ENCODE measurements at places on chromosomes 5 and 9. TPM values are rescaled to one million over a fixed set of nuclear protein-coding genes. Genes with fewer than 3 reads are reported as not detected.
A peak's percentile ranks its signal among the peaks of the same experiment; 100 is the strongest.

Gene CLIC3
- total RNA-seq = not detected

Gene TMEM232
- 2.7 TPM for total RNA-seq

Gene GDNF
- total RNA-seq = 0.34 TPM

Gene PCDHGA7
- total RNA-seq = 0.11 TPM

Gene ZSWIM6
- total RNA-seq = 20.7 TPM

Gene SLC6A7
- not detected for total RNA-seq

Gene FOXB2
- total RNA-seq = not detected

GRCh38 chr5:86716121-86716520, 98.4 kb downstream of the COX7C start:
- H3K36me3 ChIP-seq = no peaks in the 10 kb centered on the region
- DNase-seq = no peak
- H3K4me3 ChIP-seq = no peak overlapping the region
- no peaks in the 10 kb centered on the region for H3K4me1 ChIP-seq
- H3K27ac ChIP-seq = no peak overlapping the region
- H3K27me3 ChIP-seq = no peaks in the 10 kb centered on the region

DNA sequence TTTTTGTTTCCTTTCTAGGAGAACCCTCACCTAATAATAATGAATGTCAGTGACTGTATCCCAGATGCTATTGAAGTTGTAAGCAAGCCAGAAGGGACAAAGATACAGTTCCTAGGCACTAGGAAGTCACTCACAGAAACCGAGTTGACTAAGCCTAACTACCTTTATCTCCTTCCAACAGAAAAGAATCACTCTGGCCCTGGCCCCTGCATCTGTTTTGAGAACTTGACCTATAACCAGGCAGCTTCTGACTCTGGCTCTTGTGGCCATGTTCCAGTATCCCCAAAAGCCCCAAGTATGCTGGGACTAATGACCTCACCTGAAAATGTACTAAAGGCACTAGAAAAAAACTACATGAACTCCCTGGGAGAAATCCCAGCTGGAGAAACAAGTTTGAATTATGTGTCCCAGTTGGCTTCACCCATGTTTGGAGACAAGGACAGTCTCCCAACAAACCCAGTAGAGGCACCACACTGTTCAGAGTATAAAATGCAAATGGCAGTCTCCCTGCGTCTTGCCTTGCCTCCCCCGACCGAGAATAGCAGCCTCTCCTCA, 87.1 kb downstream of the OSMR start:
- DNase-seq = no peak
- peaks cover 5% of the 10 kb centered on the region for H3K4me1 ChIP-seq
- H3K27ac ChIP-seq = no peak overlapping the region
- no peak overlapping the region for H3K4me3 ChIP-seq
- peaks cover 54% of the 10 kb centered on the region for H3K36me3 ChIP-seq

DNA sequence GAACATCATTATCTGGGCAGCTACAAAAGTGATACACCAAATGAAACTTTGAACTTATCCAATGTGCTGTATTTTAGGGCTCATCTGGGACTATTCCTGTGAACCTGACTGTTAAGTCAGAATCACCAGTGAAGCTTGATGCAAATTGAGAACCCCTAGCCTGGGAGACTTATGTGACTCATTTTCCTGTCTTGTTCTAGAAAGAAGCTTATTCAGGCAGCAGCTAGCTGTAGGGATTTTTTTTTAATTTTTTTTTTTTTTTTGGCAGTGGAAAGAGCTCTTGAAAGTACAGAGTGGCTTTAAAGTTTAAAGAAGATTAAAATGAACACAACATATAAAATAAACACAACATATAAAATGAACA, 81.1 kb upstream of the TNFAIP8 start:
- H3K4me1 ChIP-seq = peaks cover 41% of the 10 kb centered on the region
- DNase-seq = no peak
- H3K4me3 ChIP-seq = no peak overlapping the region
- H3K27ac ChIP-seq = peak overlapping the region; percentile 83
- no peaks in the 10 kb centered on the region for H3K36me3 ChIP-seq
- no peaks in the 10 kb centered on the region for H3K27me3 ChIP-seq

DNA sequence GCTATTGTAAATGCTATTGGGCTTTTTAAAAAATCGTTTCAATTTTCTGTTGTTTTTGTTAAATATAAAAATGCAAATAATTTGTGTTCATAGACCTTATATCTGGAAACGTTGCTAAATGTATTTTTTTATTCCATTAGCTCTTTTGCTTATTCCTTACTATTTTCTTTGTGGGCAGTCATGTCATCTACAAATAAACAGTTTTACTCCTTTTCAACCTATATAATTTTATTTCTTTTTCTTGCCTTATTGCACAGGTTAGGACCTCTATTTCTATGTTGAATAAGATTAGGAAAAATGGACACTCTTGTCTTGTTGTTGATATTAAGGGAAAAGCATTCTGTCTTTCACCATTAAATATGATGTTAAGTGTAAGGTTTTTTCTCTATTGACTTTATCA, 348.8 kb downstream of the CWC27 start:
- peaks cover 5% of the 10 kb centered on the region for H3K36me3 ChIP-seq
- no peaks in the 10 kb centered on the region for H3K27me3 ChIP-seq
- DNase-seq = no peak
- no peak overlapping the region for H3K27ac ChIP-seq
- H3K4me3 ChIP-seq = no peak overlapping the region

GRCh38 chr9:83964973-83965349, 15.1 kb downstream of the HNRNPK start:
- H3K4me3 ChIP-seq = no peak overlapping the region
- no peak for DNase-seq
- H3K4me1 ChIP-seq = peaks cover 23% of the 10 kb centered on the region
- peaks cover 26% of the 10 kb centered on the region for H3K36me3 ChIP-seq
- no peaks in the 10 kb centered on the region for H3K27me3 ChIP-seq

- DNase-seq = no peak
- no peaks in the 10 kb centered on the region for H3K4me1 ChIP-seq
- no peak overlapping the region for H3K27ac ChIP-seq
- H3K4me3 ChIP-seq = no peak overlapping the region
- H3K36me3 ChIP-seq = no peaks in the 10 kb centered on the region
These were observed 100.5 kb upstream of the SNX2 start for GRCh38 chr5:122674385-122674784.

GRCh38 chr5:78243639-78244038, 50.9 kb downstream of the AP3B1 start:
- H3K4me3 ChIP-seq = no peak overlapping the region
- H3K27ac ChIP-seq = peak overlapping the region; percentile 48
- no peaks in the 10 kb centered on the region for H3K27me3 ChIP-seq
- peaks cover 6% of the 10 kb centered on the region for H3K4me1 ChIP-seq

DNA sequence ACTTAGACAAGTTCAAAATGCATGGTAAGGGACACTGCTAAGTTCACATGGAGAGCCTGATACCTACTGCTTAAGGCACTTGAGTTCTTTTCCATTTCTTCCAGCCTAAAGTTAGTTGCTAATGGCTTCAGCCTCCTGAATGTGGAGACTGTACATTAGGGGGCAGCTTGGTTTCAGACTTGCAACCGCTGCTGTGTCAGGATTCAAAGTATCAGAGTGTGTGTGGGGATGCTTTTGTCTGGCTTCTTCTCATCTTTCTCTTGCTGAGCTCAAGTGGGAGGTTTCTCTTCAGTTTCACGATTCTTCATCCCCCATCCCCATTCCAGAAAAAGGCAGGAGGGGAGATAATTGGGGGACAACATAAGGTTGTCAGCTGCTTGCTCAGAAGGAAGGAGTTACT, 49.4 kb downstream of the ATP10B start:
- H3K27ac ChIP-seq = no peak overlapping the region
- DNase-seq = no peak
- no peaks in the 10 kb centered on the region for H3K4me1 ChIP-seq
- no peaks in the 10 kb centered on the region for H3K27me3 ChIP-seq
- no peaks in the 10 kb centered on the region for H3K36me3 ChIP-seq
- H3K4me3 ChIP-seq = no peak overlapping the region

DNA sequence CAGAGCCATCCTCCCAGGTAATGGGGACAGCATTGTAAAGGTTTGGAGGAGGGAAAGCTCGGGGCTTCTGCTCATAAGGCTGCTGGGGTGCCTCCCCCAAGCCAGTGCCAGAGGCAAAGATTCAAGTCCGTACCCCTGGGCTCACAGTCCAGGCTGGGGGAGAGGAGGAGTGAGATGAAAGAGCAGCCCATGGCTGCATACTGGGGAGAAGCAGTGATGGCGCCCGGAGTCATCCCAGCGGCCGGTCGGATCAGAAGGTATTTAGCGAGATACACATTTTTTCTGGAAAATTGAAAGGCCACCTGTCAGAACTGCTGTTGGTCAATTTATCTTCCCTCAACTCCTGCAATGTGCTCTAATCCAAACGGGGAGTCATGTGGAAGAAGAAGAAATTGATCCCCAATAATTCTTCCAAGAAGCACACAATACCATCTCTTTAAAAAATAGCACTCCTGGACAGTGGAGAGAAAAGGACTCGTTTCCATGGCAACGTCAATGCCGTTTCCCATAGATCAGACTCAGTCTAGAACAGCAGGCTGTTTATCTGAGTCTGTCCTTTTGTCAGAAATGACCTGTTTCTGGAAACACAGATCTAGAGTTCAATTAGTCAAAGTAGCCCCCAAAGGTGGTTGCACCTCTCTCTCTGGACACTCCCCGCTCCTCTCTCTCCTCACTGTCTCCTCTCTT, 65.9 kb downstream of the NSG2 start:
- H3K27ac ChIP-seq = no peak overlapping the region
- H3K4me1 ChIP-seq = no peaks in the 10 kb centered on the region
- H3K4me3 ChIP-seq = no peak overlapping the region
- DNase-seq = no peak

DNA sequence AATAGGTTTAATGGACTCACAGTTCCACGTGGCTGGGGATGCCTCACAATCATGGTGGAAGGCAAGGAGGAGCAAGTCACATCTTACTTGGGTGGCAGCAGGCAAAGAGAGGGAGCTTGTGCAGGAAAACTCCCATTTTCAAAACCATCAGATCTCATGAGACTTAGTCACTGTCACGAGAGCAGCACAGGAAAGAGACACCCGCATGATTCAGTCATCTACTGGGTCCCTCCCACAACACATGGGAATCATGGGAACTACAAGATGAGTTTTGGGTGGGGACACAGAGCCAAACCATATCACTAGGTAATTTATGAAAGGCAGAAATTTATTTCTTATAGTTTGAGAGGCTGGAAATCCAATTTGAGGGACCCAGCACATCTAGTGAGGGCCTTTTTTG, 40.0 kb downstream of the MTREX start:
- H3K27me3 ChIP-seq = no peaks in the 10 kb centered on the region
- H3K27ac ChIP-seq = no peak overlapping the region
- H3K36me3 ChIP-seq = peaks cover 64% of the 10 kb centered on the region
- DNase-seq = no peak
- peaks cover 2% of the 10 kb centered on the region for H3K4me1 ChIP-seq

- no peaks in the 10 kb centered on the region for H3K27me3 ChIP-seq
- peaks cover 49% of the 10 kb centered on the region for H3K36me3 ChIP-seq
- no peak overlapping the region for H3K4me3 ChIP-seq
- DNase-seq = no peak
- peaks cover 49% of the 10 kb centered on the region for H3K4me1 ChIP-seq
- H3K27ac ChIP-seq = no peak overlapping the region
These were observed 97.4 kb downstream of the NR3C1 start for GRCh38 chr5:143306040-143306439.

DNA sequence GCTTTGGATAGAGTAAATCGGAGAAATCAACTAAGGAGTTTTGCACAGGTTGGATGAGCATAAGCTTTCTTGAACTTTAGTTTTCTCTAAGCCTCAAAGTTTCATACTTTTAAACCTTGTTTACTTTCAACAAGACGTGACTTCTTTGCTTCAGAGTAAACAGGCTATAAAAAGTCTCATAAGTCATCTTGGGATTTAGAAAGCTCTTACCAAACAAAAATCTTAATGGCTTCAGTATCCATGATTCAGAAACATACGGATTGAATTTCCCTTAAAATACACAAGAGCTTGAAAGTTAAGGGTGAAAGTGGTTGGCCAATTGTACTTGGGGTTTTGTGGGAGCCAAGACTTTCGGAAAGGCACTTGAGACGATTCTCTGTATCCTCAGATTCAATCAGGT, 270.9 kb upstream of the ANKH start:
- H3K27ac ChIP-seq = no peak overlapping the region
- H3K4me1 ChIP-seq = no peaks in the 10 kb centered on the region
- no peak overlapping the region for H3K4me3 ChIP-seq
- no peaks in the 10 kb centered on the region for H3K36me3 ChIP-seq
- no peak for DNase-seq

DNA sequence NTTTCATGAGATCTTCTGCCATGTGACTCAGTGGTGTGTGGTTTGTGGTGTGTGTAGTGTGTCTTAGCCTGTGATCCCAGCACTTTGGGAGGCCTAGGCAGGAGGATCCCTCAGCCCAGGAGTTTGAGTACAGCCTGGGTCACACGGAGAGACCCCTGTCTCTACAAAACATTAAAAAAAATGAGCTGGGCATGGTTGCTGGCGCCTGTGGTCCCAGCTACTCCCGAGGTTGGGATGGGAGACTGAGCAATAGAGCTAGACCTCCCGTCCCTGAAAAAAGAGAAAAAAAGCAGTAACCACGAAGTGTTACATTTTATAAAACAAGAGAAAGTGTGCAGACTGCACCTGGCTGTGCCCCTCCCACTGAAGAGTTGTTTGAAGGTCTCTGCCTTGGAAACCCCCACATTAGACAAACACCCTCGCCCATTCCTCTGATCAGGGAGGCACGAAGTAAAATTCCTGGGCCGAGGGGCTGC, 21.2 kb upstream of the RNU6ATAC start:
- peak overlapping the region; percentile 35 for H3K27ac ChIP-seq
- H3K36me3 ChIP-seq = no peaks in the 10 kb centered on the region
- H3K4me3 ChIP-seq = no peak overlapping the region
- H3K4me1 ChIP-seq = peaks cover 12% of the 10 kb centered on the region
- H3K27me3 ChIP-seq = no peaks in the 10 kb centered on the region

DNA sequence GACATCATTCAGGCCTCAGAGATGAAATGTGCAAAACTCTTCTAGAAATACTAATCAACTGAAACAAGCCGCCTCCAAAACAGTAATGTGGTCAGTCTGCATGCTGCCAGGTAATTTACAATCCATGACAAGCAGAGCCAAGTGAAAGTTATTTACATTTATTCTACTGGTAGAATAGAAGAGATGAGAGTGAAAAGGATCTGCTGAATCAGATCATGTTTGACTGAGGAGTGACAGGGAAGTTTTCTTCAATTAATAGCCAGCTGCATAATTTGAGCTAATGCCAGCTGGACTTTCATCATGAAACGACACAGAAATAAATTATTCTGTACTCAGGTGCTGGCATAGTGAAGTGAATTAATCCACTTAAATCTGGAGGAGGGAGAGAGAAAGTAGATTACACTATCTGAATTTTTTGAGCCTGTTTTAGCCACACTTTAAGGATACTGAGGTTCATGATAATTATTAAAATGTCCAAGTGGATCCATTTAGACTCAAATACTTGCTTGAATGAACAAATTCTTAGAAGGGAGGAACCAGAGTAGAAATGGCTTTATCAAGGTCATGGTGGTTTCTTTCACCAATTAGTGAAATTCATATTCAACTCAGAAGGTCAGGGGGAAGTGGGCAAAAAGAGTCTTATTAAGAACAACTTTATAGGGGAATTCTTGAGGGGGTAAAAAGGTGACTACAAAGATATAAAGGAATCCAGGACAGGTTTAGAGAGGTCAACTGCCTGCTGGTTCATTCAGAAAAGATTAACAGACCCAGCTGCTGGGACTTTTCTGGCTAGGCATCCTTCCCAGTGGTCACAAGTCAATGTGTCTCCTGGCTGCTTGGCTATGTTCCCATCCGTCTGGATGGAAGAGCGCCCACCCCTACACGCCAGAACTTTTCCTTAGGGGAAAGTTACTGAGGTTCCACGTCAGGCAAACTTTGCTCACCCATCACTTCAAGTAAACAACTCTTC, 350.4 kb downstream of the PDE4D start:
- no peak overlapping the region for H3K4me3 ChIP-seq
- no peaks in the 10 kb centered on the region for H3K36me3 ChIP-seq
- no peaks in the 10 kb centered on the region for H3K27me3 ChIP-seq
- DNase-seq = no peak
- H3K4me1 ChIP-seq = peaks cover 19% of the 10 kb centered on the region
- peak overlapping the region; percentile 16 for H3K27ac ChIP-seq

Data from osteocyte (in vitro differentiated cells).